ENCODE measurements at places on chromosomes 4 and X.

DNA sequence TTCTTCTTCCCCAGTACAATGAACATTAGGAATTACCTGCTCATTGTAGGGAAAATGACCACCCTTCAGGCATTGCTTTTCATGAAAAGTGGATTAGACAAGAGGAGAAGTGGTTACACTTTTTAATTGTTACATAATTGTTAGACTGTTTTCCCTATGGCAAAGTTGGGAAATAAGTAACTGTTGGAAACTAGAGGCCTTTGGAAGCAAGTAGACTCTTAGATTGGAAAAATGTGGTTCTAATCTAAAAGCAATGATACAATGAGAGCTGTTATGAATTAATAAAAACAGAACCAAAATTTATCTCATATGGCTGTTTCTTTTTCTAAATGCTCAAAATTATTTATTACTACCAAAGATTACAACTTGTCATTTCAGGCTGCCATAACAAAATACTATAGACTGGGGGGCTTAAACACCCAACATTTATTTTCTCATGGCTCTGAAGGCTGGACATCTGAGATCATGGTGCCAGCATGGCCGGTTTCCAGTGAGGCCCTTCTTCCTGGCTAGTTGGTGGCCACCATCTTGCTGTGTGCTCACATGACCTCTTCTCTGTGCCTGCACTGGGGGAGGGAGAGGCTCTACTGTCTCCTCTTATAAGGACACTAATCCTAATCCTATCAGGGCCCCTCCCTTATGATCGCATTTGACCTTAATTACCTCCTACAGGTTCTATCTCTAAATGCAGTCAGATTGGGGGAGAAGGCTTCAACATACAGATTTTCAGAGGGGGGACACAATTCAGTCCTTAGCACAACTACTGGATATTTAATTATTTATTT, 12.5 kb downstream of the CC2D2A start:
- DNase-seq, result no peak

- no peak for DNase-seq
Measured at GRCh38 chr4:82705928-82706300, 92.7 kb downstream of the SCD5 start.

GRCh38 chrX:30898886-30899285, 9.8 kb upstream of the TAB3 start:
- DNase-seq, result no peak

DNA sequence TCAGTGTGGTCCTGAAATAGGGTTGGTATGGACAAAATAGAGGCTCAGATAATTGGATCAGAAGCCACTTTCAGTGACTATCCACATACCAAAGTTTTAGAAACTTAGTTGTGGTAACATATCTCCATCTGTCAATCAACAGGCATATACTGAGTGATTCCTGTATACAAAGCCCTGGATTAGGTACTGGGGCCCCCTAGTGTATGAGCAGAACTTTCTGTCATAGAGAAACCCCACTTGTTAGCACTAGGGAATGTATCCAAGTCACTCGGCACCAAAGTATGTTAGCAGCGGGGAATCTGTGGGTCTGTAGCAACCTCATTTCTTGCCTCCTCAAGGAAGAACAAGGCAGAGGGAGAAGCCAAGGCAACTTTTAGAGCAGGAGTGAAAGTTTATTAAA, 50.7 kb downstream of the MAP7D3 start:
- no peak for DNase-seq

GRCh38 chrX:123779908-123780396, 47.1 kb upstream of the THOC2 start:
- no peak for DNase-seq

- no peak for DNase-seq
Measured at GRCh38 chrX:68647156-68647957, at the start of gene STARD8. Gene STARD8, plus strand, starts transcription at chrX:68647666. Its CDS starts 217 bp downstream, at chrX:68647883.

GRCh38 chr4:25892796-25893195, 21.2 kb upstream of the SMIM20 start:
- no peak for DNase-seq

DNA sequence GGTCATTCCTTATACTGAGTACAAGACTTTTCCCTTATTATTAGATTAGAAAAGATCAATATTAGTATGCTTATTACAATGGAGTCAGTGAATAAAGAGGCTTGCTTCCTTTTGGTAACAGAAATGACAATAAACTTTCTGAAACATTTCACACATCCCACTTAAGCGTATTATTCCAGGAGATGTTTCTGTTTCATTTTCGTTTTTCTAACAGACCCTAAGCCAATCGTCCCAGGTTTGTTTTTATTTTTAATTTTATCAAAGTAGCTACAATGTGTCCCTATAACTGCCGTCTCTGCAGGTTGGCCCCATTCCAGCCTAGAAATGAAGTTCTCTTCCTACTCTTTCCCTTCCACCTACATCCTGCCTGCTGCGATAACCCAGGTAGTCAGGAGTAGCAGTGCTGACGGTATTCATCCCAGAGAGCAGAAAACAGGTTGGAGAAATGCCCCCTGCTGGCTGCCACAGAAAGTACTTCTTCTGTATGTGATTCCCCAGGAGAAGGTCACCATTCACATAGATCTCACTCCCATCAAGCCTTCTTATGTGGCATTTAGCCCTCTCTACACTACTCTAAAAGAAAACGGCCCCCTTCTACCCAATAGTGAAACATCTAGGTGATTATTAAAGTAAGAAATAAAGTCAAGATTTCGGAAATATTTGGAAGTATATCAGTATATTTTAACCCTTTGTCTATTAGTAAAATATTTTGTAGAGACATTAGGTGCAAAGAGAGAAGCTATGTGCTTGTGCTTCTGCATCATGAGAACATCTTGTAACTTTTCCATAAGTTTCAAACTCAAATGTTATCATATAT, 40.4 kb downstream of the ENPEP start:
- DNase-seq, result peak; percentile 47
